ENCODE measurements at places on chromosomes 4 and X. TPM values are rescaled to one million over a fixed set of nuclear protein-coding genes. Genes with fewer than 3 reads are reported as not detected.

The SSX3 gene
- total RNA-seq = not detected

DNA sequence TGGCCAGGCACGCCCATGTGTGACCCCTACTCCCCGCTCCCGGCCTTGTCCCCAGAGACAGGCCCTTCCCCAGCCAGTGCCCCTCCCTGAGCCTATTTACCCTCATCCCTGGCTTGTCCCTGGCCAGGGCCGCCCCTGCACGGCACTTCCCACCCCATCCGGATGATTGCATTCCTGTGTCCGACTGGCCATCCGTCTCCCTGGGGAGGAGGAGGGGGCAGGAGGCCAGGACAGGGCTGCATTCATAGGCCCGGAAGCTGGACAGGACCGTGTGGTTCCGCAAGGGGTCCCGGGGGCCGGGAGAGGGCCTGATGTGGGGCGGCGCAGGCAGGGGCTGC is 22.8 kb downstream of the CTBP1 start:
- H3K4me3 ChIP-seq = no peak overlapping the region
- no peak for DNase-seq
- H3K4me1 ChIP-seq = peaks cover 5% of the 10 kb centered on the region
- H3K27me3 ChIP-seq = no peaks in the 10 kb centered on the region
- peaks cover 72% of the 10 kb centered on the region for H3K36me3 ChIP-seq

DNA sequence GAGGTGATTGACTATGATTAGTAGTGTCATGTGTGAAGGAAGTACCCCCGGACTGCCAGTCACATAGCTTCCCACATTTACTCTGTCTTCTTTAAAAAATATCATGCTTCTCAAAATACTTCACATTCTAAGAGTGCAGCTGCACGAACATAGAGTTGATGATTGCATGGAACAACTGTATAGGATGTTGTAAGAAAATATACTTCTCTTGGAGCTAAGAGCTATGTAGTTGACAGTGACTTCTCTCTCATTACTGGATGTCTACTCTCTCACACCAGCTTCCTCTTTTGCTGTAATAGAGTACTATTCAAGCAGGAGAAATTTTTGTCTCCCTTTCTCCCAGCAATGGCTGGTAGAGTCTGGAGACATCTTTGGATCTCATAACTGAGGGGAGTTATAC is 99.4 kb upstream of the PUDP start:
- no peak for DNase-seq
- H3K36me3 ChIP-seq = no peaks in the 10 kb centered on the region
- H3K4me3 ChIP-seq = no peak overlapping the region
- H3K4me1 ChIP-seq = no peaks in the 10 kb centered on the region
- no peaks in the 10 kb centered on the region for H3K27me3 ChIP-seq
- no peak overlapping the region for H3K27ac ChIP-seq

The CTSO gene
- 23.6 TPM for total RNA-seq

DNA sequence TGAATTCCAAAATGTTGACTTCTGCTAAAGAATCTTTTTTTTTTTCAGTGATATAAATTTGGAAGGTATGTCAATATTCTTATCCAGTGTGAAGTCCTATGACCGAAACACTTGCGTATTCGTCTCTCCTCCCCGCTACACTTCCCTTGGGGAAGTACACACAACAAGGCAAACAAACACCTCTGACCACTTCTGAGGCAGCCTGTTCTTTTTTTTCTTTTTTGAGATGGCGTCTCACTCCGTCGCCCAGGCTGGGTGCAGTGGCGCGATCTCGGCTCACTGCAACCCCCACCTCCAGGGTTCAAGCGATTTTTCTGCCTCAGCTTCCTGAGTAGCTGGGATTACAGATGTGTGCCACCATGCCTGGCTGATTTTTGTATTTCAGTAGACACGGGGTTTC is 78.1 kb upstream of the DHRSX start:
- no peak overlapping the region for H3K27ac ChIP-seq
- H3K4me1 ChIP-seq = no peaks in the 10 kb centered on the region
- H3K36me3 ChIP-seq = no peaks in the 10 kb centered on the region
- DNase-seq = no peak
- H3K27me3 ChIP-seq = peaks cover 10% of the 10 kb centered on the region
- H3K4me3 ChIP-seq = no peak overlapping the region
